ENCODE measurements at places on chromosomes 3 and 15.
A peak's percentile ranks its signal among the peaks of the same experiment; 100 is the strongest.

GRCh38 chr3:103127737-103128136, 692.9 kb downstream of the ZPLD1 start:
- DNase-seq = no peak

DNA sequence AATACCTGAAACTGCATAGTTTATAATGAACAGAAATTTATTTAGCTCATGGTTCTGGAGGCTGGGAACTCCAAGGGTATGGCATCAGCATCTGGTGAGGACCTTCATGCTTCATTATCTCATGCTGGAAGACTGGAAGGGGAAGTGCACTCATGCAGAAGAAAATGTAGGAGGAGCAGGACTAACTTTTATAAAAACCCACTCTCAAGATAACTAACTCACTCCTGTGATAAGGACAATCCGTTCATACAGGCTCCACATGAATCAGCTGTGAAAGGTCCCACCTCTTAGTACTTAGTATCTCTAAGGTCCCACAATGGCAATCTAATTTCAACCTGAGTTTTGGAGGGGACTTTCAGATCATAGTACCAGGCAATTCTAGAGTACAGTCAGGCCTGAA, 33.6 kb upstream of the APH1B start:
- DNase-seq = no peak

DNA sequence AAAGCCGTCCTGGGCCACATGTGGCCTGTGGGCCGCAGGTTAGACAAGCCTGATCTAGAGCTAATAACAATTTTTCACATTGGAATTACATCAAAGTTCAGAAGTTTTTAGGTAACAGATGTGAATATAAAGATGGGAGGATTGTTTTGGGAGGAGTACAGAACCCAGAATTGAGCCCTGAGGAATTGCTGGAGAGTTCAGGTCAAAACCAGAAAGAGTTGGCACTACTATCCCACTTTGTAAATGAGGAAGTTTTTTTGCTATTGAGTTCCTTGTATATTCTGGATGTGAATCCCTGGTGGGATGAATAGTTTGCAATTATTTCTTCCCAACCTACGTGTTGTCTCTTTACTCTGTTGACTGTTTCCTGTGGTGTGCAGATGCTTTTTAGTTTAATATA, 109.5 kb upstream of the LIPC start:
- DNase-seq = no peak

- DNase-seq = no peak
Observed at GRCh38 chr15:74179101-74179841, 5.8 kb downstream of the ISLR start.

- no peak for DNase-seq
Observed at GRCh38 chr15:70917955-70918354, 25.3 kb downstream of the LRRC49 start.

DNA sequence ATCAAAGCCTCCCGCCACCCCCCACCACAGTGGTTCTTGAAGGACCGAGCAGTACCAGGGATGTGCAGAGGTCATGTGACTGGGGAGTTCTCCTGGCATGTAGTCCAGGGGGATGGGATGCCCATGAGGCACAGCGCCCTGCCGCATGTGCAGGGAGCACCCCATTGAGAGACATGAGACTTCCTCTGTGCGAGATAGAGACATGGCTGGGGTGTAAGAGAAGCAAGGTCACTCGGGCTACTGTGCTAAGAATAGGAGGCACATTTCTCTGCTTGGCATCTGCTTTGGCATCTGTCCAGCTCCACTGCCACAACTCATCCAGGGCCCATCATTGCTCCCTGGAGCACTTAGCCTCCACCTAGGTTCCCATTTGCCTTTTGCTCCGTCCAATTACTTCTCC, 2.4 kb upstream of the CYP1A1 start:
- no peak for DNase-seq

DNA sequence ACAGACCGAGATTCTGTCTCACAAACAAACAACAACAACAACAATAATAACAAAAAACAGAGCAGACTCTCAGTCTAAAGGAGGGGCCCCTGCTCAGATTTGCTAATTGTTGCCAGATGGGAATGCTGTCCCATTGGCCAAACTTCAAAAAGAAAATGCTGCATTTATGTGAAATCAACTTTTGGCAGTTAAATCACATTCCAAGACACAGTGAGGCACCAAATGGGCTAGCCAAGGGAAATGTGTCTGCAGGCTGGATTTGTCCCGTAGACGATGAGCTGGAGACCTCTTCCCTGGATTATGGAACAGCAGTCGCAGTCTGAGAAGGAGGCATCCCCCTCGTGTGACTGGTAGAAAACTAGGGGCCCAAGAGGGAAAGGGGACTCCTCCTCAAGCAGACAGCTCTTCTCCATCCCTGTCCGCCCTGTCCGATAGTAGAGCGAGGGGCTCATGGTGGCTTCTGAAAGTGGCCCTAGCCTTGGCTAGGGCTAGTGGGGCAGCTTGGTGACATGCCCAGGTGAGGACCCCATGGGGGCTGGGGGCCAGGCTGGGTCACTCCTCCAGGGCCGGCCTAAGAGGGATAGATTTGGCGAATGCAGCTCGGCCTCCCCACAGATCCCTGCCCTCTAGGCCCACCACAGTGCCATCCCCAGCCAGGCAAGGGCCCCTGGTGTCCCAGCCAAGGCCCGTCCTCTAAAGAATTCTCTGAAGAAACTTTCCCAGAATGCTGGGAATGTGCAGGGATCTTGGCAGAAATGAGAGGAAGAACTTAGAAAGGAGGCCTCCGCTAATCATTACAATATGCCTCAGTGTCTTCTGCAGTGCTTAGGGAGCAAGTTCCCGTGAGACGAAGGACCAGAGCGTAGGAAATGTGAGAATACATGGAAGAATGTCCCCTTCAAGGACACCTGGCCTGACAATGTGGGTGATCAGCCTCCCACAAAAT, 2.0 kb downstream of the SLC22A14 start:
- DNase-seq = no peak

DNA sequence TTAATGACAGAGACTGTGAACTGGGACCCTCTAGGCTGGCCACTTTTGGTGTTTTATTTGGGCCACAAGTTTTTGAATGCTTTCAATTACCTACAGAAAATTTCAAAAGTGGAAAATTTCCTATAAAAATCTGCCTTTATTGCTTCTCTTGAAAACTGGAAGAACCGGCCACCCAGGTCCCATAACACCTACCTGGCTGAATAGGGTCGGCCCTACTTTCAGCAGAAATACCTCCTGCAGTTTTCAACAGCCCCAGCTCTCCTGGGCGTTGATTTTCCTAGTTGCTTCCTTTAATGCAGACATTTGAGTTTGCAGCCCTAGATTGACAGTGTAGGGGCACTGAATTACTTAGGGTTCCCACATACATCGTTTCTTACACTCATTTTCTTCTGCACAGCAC, 719 bp upstream of the SRPRB start:
- no peak for DNase-seq

- no peak for DNase-seq
Observed at GRCh38 chr15:74432968-74433591, 678 bp downstream of the SEMA7A start.

GRCh38 chr3:71103430-71103921, 480.1 kb downstream of the FOXP1 start:
- DNase-seq = no peak

DNA sequence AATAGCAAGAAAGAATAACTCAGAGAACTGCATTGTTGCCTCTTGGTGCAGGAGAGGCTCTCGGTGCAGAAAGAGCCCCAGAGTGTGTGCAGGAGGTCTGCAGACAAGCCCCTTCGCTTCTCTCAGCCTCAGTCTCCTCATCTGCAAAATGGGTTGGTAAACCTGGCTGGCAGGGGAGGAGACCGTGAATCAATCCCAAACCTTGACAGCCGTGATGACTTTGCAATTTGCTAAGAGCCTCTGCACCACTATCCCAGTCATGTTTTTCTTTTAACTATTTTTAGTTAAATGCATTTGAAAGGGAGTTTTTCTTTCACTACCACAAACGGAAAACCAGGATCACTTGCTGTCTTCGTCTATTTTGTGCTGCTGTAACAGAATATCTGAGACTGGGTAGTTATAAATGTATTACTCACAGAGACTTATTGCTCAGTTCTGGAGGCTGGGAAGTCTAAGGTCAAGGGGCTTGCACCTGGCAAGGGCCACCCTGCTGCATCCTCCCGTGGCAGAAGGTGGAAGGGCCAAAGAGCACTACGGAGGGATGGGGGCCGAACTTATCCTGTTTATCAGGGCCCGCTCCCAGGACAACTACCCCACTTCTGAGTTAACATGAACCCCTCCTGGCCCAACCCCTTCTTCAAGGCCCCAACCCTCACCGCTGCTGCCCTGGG, 14.2 kb upstream of the IQSEC1 start:
- DNase-seq = no peak

GRCh38 chr3:148991219-148992026, at the start of gene GYG1:
GYG1 (plus strand) TSS chr3:148991540; CDS start chr3:148991641, 101 bp downstream.
- peak; percentile 74 for DNase-seq

GRCh38 chr15:42727750-42728381, 9.1 kb downstream of the CDAN1 start:
- no peak for DNase-seq

- DNase-seq = no peak
Observed at GRCh38 chr3:46703013-46703520, 1.9 kb downstream of the TMIE start.

DNA sequence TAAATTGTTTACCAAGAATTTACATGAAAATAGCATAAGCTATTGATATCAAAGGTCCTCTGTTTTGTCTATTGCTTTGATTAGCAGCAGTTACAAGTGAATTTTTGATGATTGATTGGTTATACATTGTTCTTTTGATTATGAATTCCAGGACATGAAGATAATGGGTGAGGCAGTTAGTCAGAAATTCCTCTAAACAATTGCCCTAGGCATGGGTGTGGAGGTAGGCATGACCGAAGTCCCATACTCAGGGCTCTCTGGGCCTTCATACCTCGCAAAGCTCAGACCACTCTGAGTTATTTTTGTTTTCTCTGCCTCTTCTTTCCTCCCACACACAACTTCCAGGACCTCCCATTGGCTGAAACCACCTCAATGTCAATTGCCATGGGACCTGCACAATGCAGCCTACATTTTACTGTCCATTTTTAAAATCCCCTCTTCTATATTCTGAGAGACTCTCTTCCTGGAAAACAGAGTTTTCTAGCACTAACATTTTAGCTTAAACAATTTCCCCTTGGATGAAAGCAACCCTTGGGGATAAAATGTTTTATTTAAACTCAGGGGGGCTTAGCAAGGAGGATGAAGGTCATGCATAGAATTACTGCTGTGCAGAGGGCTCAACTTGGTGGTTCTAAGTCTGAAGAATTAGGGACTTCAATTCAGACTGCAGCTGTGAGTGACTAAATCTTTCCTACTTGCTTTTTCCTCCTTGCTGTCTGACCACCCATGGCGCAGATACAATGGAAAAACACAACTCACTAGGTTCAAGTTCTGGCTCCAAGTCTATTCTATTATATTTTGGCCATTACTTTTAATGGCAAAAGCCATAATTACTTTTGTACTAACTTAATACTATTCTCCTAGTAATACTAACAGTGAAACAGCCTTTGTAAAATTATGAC, 594.8 kb downstream of the NTRK3 start:
- no peak for DNase-seq

DNA sequence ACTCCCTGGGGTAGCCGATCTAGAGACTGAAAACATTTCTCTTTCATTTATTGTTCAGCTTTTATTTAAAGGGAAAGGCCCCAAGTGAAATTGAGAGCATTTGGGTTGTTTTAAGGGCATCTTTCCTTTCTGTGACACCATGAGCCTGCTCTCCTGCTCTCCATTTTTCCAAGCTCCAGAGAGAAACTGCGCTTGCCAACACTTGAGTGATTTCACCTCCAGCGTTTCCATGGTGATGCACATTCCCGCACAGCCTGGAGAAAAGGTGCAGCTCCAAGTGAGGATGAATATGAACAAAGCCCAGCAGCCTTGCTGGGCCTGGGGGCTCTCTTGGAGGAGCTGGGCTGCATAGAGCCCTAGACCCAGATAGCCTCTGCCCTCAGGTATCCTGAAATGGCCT, 159.2 kb upstream of the PPP2R3A start:
- no peak for DNase-seq

DNA sequence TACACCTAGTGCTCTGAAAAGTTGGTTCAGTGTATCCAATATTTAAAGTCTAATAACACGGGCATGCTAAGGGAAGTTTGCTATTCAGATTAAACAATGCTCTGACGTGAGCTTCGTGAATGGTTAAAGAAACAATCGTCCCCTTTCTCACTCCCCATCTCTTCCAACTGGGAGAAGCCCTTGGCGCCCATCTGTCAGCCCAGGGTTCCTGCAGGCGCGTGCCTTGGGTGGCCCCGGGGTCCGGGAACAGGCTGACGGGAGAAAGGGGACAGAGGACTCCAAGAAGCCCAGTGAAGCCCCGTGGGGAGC, 413 bp downstream of the SEC22C start:
- peak; percentile 18 for DNase-seq

DNA sequence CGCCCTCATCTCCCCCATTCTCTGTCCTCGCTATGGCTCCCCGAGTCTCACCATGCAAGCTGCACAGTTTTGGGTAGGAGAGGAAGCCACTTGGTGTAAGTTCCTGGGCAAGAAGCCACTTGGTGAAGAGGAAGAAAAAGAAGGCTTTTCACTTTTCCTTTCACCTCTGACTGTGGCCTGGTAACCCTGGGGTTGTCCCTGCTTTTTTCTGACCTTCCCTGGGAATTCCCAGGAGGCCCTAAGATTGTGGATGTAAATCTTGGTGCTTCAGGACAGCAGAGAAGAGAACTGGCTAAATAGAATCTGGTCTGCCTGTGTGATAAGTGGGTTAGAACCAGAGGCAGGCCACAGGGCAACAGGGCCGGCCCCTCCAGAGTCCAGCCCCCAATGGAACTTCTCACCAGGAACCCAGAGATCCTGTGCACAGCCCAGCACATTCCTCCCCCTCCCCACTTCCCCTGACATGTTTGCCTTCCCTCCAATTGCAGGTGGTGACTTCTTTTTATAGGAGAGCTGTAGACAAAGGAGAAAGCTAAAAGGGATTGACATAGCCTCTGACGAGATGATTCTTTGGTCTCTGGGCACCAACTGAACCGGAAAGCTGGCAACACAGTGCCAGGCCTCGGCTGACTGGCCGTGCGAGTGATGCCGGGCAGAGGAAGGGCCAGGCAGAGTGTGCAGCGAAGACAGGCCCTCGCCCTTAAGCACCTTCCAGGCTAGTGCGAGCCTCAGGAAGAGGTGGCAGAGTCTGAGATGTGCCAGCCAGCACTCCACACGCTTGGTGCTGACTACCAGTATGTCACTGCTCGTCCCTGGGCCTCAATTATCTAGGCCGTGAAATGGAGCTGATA, 19.4 kb upstream of the SKOR1 start:
- DNase-seq = no peak

DNA sequence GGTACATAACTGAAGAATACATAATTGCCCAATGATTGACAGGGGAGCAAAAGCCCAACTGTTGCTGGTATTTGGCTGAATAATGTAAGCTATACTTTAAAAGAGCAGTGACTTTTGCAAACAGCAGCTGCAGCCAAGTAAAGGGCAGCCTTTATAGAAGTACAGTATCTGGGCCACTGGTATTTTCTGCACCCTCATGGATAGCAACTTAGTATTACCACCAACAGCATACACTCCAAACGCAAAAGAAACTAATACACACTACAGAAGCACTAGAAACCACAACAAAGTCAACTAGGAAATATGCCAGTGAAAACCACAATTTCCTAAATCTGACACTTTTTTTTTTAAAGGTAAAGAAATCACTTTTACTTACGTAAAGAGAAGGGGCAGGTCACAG, 206.1 kb downstream of the TIGIT start:
- no peak for DNase-seq

- no peak for DNase-seq
Observed at GRCh38 chr3:113898892-113899291, 48.9 kb upstream of the ZDHHC23 start.
